Activated naive CD4-positive, alpha-beta T cell treated with anti-CD3 and anti-CD28 coated beads, Interleukin-2, amount 50 U/mL, for 72 hours (primary cell): ENCODE measurements at places on chromosomes 1 and 21. TPM values are rescaled to one million over a fixed set of nuclear protein-coding genes. Genes with fewer than 3 reads are reported as not detected.

ZBTB8B gene
- total RNA-seq = not detected

TPM3 gene
- total RNA-seq = 373 TPM

SLC44A5 gene
- not detected for total RNA-seq

LAMC2 gene
- not detected for total RNA-seq

CELF3 gene
- not detected for total RNA-seq

TFF2 gene
- total RNA-seq = not detected

AMIGO1 gene
- 1.3 TPM for total RNA-seq

HAO2 gene
- total RNA-seq = not detected

SH2D1B gene
- 0.18 TPM for total RNA-seq

CNTN2 gene
- total RNA-seq = not detected

LRRC7 gene
- 0.91 TPM for total RNA-seq

EBNA1BP2 gene
- total RNA-seq = 50.2 TPM

ARHGAP30 gene
- total RNA-seq = 180 TPM

NCSTN gene
- 43.5 TPM for total RNA-seq

RAVER2 gene
- total RNA-seq = 2.7 TPM

TSPEAR gene
- not detected for total RNA-seq

RGS4 gene
- total RNA-seq = not detected

VAV3 gene
- 4.7 TPM for total RNA-seq

FCRL3 gene
- not detected for total RNA-seq

OVAAL gene
- total RNA-seq = not detected

LMX1A gene
- not detected for total RNA-seq

PAQR6 gene
- total RNA-seq = 9.5 TPM

UBE2U gene
- total RNA-seq = 0.52 TPM

GUCA2A gene
- total RNA-seq = not detected

FAM229A gene
- 9.7 TPM for total RNA-seq

LCE1C gene
- not detected for total RNA-seq

GIPC2 gene
- total RNA-seq = 0.16 TPM

CNIH3 gene
- total RNA-seq = 1.1 TPM

POGK gene
- total RNA-seq = 32.3 TPM

GBP4 gene
- 32.5 TPM for total RNA-seq

RHD gene
- total RNA-seq = not detected

KIAA1614 gene
- total RNA-seq = 0.05 TPM

RORC gene
- total RNA-seq = 1.4 TPM

SLC6A17 gene
- not detected for total RNA-seq

CYYR1 gene
- not detected for total RNA-seq

TNFRSF1B gene
- 143 TPM for total RNA-seq

GNG12 gene
- total RNA-seq = 0.23 TPM

FLG2 gene
- not detected for total RNA-seq

NR1I3 gene
- not detected for total RNA-seq

F3 gene
- total RNA-seq = 0.18 TPM

PLA2G2C gene
- total RNA-seq = 0.58 TPM

IL22RA1 gene
- total RNA-seq = not detected

ORC1 gene
- total RNA-seq = 42.4 TPM

POU3F1 gene
- not detected for total RNA-seq

TMEM167B gene
- total RNA-seq = 24.0 TPM

ZNF648 gene
- 0.12 TPM for total RNA-seq
